ENCODE measurements at places on chromosomes 2 and 18.

DNA sequence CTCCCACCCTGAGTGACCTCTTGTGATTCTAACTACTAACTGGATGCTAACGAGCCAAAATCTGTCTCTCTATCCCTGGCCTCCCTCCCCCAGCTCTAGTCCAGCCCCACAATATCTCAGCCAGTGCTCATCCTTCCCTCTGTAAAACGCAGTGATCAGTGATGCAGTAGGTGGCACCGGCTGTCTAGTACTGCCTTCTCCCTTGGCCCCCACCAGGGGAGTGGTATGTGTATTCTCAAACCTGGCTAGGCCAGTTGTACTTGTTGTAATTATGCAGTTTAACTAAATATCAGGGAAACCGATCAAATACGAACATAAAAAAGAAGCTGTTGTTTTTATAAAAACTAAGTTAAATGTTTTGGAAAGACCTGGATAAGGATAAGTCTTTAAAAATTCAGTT is 113.2 kb upstream of the ALPP start:
- DNase-seq = no peak

- no peak for DNase-seq
Observed at GRCh38 chr2:42906557-42907411, 114.4 kb upstream of the HAAO start.

- no peak for DNase-seq
Observed at GRCh38 chr2:142478206-142478605, 347.4 kb upstream of the LRP1B start.

GRCh38 chr2:119111115-119111975 is 47.2 kb downstream of the C1QL2 start:
- no peak for DNase-seq

- DNase-seq = no peak
Observed at GRCh38 chr2:200101922-200102321, 146.5 kb downstream of the MAIP1 start.

DNA sequence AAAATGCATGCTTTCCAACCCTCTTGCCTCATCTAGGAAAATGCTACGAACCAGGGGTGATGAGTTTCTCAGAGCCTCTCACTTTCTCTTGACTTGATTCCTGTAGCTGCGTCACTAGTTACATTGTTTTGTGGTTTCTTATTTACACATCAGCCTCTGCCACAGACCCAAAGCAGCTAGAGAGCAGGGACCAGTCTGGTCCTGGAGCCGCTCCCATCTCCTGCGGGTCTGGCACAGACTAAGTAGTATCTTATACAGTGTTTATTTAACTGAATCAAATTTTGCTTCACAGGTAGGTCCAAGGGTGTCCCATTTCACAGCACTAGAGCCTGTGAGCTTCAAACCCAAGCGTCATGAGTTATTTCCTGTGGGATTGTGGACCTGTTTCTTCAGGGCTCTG is 310.5 kb downstream of the MYCN start:
- no peak for DNase-seq

GRCh38 chr2:224377751-224378700 is 23.9 kb downstream of the FAM124B start:
- DNase-seq = no peak

- no peak for DNase-seq
Observed at GRCh38 chr2:218017211-218018053, 14.6 kb upstream of the TNS1 start.

DNA sequence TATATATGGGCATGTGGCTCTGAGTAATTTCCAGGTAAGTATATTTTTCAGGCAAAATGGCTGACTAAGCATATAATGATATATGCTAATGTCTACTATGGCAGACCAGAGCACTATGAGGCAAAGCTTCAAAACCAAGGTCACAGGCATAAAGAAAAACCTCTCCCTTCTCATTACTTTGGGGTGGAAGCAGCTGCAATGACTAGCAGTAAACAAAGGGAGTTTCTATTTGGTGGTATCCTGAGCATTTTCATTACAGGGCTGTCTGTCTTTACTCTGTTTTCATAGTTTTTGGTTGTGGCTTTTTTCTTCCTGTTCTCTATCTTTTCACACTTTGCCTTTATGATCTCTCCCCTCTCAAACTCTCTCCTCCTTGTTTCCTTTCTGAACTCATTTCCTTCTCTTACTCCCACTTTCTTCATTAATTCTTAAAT is 15.6 kb downstream of the PDE6D start:
- no peak for DNase-seq

DNA sequence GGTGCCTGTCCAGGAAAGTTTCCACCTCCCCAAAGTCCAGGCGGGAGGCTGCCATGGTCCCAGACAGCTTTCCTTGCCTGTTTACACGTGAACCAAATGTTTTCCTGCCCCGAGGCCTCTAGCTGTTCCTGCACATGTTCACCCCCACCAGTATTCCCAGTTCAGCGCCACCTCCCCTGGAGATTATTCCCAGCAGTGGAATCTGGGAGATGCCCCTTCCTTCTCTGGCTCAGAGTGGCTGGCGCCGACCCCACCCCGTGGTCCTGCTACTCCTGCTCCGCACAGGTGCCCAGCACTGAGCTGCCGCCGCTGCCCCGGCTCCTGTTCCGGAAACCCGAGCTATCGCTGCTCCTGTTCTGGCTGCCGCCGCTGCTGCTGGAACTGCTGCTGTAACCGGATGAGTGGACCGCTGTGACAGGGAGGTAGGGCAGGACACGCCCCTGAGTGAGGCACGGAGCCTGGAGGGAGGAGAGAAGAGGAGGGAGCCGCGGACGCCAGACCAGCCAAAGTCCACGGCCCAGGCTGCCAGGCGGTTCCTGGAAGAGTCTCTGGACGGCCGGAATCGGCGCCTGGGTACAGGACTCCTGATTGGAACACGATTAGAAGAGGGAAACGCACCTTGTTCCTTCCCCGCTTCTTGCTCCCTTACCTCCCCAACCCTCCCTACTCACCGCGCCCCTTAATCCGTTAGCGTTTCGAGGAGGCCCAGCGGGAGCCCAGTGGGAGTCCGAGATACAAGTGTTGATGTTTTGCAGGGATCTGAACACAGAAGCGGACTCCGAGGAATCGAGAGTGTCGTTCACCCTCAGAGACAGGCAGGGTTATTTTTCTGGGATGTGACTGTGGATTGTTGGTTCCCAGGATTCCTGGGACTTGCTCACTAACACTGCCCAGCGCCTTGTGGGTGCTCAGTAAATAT is at the start of gene PDE11A:
Gene PDE11A (minus strand): TSS at position 395 of the 919 bp plus-strand sequence. CDS start 340 bp downstream, at position 55.
- DNase-seq = peak; percentile 7

DNA sequence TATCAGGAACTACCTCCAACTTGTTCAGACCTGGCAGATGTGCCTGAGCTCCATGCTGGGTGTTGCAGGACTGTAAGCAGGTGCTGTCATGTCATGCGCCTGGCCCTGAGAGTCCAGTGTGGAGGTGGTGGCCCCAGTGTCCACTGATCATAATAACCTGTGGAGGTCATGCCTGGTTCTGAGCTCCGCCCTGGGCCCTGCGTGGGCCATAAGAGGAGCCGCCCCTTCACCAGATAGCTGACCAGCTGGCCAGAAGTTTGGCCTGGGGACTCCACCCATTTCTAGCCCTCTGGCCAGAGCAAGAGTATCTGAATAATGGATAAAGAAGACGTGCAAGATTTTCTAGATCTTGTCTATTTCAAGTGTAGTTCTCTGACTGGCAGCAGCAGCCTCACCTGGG is 72.4 kb downstream of the CTIF start:
- no peak for DNase-seq

DNA sequence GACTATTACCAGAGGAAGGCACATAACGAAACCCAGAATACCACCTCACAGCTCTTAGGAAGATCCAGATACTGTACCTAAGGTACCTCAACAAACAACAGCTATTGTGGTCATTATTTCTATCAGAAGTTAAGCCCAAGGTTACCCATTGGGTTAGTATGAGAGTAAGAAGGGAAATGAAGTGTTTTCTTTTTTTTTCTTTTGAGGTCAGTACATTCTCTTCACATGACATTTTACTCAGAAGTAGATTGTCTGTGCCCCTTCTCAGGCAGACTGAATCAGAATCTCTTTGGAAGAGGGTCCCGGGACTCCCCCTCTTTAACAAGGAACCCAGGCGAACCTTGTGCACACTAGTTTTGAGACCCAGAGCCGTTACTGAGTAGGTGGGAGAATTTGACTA is 233.7 kb upstream of the CXCR4 start:
- DNase-seq = no peak

GRCh38 chr2:42863320-42863719 is 70.9 kb upstream of the HAAO start:
- no peak for DNase-seq

DNA sequence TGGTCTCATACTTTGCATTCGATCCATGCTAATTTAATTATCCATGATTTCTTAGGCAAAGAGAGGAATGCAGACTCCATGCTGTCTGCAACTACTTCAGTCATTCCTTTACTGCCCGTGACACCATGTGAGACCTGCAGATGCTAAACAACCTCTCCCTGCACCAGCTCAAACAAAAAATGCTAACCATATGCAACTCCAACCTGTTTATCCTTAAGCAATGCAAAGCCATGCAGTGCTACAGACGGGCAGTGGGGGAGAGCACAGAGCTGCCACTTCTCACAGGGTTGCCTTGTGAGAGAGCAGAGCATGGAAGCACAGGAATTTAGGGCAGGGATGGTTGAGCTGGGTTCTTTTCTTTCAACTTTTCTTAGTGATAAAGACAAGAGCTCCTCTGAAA is 74.9 kb upstream of the KLHL14 start:
- no peak for DNase-seq

- DNase-seq = no peak
Observed at GRCh38 chr18:62403120-62403519, 78.0 kb downstream of the TNFRSF11A start.

GRCh38 chr18:62576845-62577512 is 54.2 kb downstream of the ZCCHC2 start:
- no peak for DNase-seq

DNA sequence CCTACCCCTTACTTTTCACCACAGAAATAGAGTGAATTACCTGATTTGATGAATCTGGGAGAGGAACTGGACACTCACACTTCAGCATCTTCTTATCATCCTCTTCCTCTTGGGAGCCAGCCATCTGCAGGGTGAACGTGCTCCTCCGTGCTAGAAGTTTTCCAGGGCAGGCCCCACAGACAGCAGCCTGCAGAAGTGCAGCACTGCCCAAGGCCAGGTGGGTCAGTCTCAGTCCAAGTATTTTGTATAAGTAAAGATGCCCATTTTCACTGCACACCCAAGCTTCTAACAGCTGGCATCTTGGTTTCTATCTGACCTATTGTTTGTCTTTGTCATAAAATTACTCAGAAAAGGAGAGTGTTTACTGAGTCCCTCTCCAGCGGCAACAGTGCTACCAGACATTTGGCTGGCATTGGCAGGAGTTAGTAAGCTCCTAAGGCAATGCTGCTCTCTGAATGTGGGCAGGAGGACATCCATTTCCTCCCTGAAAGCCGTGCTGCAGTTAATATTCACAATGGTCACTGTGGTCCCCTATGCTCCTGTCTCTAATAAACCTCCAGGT is 222.6 kb upstream of the CTAGE1 start:
- DNase-seq = no peak

DNA sequence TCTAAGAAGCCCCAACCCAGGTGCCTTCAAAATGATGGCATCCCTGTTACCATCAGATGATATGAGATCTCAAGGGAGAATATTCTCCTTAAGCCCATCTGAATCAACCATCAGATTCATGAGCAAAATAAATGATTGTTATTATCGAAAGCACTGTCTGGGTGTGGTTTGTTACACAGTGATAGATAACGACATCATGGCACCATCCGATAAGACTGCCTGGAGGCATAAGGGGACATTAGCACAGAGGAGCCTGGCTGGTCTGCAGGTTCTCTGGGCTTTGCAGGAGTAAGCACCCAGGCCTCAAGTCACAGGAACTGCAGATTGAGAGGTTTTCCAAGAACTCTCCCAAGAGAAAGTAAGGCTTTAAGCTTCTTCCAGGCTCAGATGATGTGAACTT is 15.6 kb downstream of the BMP10 start:
- no peak for DNase-seq

DNA sequence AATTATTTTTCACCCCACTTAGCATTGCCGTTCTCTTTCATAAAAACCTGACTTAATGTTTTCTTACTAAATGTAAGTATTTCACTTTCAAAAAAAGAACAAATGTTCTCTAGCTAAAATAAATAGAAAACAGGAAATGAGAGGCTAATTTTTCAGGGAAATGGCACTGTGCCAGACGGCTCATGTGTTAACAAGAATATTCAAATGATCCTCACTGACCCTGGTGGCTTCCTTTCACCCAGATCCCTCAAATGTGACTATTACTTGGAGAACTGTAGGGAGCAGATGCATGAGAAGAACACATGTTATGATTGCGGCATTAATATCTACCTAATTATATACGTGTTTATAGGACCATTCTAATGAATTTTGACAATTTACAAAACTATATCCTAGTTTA is 827.7 kb downstream of the SOCS6 start:
- DNase-seq = no peak

- no peak for DNase-seq
Observed at GRCh38 chr18:79919089-79919488, 32.4 kb downstream of the SLC66A2 start.

DNA sequence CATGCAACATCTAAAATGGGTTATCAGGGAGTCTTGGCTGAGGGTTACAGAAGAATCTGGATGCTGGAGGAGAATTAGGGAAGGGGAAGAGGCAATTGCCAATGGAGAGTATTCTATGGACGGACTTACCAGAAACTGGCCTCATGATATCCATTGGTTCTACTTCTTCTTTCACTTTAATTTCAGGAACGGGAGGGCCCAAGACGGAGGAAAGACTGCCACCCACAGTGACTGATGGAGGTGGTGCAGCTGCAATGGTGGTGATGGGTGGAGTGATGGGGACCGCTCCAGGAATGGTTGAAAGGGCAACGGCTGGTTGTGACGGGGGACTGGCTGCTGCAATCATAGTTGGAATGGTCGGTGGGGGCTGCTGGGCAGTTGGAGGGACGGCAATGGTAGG is 69.1 kb upstream of the AMMECR1L start:
- no peak for DNase-seq

DNA sequence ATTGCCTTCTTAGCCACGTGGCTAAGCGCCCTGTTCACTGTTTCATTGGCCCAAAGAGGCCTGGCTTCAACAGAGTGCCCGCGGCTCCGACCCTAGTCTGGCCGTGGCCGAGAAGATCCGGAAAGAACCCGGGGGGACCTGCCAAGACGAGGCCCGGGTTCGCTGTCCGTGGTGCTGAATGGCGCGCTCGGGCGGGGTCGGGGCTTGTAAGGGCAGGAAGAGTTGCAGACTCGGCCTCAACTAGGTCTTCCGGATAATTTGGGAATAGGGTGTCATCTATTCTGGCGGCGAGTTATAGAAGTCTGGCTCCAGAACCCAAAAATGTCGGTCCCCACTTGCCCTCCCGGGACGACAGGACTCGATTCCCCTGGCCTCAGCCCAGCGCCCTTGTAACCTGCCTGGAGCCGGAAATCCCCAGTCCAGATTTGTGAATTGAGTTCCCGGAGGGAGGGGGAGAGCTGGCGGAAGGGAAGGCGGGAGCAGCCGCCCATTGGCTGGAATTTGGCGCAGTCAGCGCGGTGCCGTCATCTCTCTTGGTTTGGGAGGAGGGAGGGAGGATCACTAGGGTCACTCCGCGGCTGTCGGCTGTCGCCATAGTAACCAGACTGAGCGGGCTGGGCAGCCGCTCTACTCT is 3.5 kb downstream of the CDK5R2 start:
- DNase-seq = peak; percentile 47

All from CD4-positive, alpha-beta T cell treated with Interleukin-21 for 1 hour (primary cell).